ENCODE measurements at places on chromosomes 16 and 17.

- DNase-seq: no peak
Observed at GRCh38 chr16:88472637-88473205, 19.6 kb downstream of the ZFPM1 start.

DNA sequence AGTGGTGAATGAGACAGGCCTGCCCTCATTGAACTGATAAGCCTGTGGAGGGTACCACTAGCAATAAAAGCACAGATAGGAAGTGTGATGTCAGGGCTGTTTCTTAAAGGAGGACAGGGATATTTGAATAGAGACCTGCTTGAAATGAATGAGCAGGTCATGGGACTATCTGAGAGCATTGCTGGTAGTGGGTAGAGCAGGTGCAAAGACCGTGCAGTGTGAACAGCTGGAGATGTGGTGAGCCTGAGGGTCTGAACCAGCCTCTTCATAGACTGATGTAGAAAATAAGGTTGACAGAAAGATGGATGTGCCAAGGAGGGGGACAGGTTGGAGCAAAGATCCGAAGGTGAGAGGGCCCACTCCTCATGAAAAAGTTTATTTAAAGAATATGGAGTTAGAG lies 2.4 kb downstream of the NUP93 start:
- DNase-seq: no peak

DNA sequence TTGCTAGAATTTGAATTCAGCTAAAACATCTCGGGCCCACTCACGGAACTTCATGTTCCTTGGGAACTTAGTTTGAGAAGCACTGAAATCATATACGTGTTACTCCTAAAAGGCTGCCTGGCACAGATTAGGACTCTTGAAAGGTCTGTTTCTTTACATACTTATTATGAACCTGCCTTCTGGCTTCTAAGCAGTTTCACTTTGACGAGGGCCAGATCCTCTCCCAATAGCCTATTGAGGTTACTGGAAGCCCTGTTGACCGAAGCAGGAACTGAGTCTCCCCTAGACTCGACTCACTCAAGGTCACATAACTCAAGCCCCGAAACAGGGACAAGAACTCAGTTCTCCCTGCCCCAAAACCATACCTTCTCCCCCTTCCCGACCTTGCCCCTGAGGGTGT lies 121.9 kb upstream of the PLCG2 start:
- DNase-seq: no peak

DNA sequence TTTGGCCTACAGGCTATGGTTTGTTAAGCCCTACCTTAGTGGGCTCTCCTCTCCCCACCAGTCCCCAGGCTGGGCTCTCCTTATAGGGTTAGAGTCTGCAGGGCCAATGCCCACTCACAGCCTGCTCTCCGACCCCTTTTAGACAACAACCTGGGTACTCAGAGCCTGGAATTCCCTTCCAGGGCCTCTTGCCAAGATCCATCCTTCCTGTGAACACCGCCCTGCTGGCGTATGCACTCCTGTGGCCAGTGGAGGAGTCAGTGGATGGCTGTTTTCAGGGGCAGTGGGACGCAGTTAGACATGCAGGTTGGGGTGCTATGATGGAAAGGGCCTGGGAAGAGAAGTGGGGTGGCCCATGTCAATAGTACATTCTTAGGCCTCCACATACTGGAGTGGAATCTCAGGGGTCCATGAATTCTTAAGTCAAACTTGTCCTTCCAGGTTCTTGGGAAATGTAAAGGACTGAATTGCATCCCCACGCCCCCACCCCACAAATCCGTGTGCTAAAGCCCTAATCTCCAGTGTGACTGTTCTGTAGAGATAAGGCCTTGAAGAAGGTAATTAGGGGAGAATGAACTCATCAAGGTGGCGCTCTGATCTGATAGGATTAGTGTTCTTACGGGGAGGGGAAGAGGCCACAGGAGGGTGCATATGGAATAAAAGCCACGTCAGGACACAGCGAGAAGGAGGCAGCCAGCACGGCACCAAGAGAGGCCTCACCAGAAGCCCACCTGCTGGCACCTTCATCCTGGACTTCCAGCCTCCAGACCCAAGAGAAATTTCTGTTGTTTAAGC lies 81.6 kb upstream of the CACNG5 start:
- no peak for DNase-seq

DNA sequence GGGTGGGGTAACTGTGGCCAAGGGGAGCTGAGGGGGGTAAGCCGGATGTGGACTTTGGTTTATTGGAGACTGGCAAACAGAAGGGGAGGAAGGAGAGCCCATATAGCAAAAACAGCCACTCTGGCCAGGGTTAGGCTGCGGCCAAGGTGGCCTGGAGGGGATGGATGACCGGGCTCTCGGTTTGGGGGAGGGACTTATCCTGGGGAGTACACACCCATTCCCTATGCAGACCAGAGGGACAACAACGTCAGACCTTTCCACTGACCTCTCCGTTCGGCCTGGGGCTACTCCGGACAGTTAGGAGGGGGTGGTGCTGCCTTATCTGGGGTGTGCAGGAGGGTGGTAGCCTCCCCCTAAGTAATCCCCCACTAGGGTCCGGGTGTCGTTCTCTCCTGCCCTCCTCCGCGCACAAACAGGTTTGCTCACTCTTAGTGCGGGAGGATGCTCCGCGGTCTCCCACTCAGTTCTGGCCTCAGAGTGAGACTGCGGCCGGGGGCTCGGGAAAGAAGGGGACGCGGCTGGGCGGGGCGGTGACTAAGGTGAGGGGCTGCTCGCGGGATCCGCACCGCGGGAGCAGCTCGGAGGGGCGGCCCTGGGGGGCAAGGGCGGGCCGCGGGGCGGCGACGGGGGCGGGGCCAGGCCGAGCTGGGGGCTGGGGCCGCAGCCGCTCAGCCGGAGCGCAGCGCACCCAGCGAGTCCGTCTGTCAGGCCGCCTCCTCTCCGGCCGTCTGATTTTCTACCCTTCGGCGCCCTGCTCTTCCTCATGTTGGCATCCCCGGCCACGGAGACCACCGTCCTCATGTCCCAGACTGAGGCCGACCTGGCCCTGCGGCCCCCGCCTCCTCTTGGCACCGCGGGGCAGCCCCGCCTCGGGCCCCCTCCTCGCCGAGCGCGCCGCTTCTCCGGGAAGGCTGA lies at the start of gene WNK4:
TSS of gene WNK4 (plus strand) at position 675 of the 915 bp plus-strand sequence. CDS start at position 764, 89 bp downstream.
- no peak for DNase-seq
